ENCODE measurements at places on chromosomes 1 and 21.

- DNase-seq = no peak
Observed at GRCh38 chr1:159067699-159068621, 8.6 kb downstream of the AIM2 start.

GRCh38 chr1:181985936-181986906 lies 75.3 kb downstream of the ZNF648 start:
- DNase-seq = no peak

DNA sequence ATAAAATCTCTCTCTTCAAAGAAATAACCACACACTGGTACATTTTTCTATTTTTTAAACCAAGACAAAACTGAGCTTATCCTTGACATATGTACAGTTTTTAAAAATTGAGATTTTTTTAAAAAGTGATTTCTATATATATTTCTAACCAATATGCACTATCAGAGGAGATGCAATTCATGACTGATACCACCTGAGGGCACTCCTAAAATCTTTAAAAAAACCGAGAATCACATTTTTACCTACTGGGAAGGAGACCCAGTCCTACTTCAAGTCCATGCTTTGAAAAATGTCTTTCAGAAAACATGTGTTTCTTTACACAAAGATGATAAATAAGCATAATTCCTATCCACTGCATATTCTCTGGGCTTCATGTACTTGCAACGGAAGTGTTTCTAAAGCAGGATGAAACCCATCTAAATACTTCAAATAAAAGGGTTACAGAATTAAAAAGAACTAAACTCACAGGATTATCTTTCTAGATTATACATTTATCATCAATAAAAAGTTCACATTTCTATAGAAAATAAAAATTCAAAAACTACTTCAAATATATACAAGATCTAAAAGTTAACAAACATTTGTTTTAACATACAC lies 98.6 kb downstream of the ENAH start:
- no peak for DNase-seq

GRCh38 chr1:182574156-182574555 lies 14.9 kb downstream of the RNASEL start:
- DNase-seq = no peak

DNA sequence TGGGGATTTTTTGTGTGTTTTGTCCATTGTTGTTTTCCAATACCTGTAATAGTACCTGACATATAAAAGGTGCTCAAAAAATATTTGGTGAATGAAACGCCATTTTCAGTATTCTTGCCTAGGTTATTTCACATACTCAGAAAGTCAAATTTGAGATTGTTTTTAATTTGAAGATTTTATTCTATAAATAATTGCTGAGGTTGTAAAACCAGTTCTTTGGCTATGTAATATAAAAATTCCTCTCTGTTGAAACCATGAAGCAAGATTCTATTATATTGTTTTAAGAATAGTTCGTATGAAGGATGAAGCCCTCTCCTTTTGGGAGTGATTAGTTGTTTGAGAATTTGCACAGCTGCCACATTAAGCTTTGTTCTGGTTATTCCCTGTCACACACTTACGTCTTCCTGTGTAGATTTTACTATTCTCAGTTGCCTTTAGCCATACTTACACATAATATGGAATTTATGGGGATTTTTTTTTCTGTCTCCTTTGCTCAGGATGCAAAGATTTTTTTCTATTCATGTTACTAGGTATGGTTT lies 60.2 kb upstream of the MPC2 start:
- DNase-seq = no peak

DNA sequence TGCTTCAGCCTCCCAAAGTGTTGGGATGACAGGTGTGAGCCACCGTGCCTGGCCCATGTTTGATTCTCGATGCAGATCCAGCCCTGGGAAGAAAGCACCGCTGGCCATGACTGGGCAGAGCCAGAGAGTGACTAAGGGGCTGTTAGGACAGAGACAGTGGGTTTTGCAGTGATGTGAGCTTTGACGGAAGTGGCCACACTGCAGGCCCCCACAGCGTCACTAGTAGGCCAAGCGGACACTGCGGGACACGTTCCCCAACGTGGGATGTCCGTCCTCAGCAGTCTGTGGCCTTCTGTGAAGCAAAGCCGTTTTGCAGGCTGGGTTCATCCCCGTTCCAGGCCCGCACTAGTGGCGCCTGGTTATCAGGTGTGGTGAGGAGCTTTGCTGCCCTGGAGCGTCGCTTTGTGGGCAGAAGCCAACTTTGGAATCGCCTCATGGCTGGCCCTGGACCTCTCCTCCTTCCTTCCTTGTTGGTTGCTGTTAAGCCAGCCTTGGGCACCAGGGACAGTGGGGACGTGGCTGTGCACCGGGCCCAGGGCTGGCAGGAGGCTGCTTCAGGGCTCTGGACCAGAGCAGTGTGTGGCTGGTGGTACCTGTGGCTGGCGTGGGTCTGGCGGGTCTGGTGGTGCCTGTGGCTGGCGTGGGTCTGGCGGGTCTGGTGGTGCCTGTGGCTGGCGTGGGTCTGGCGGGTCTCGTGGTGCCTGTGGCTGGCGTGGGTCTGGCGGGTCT lies 41.2 kb downstream of the SKI start:
- no peak for DNase-seq

DNA sequence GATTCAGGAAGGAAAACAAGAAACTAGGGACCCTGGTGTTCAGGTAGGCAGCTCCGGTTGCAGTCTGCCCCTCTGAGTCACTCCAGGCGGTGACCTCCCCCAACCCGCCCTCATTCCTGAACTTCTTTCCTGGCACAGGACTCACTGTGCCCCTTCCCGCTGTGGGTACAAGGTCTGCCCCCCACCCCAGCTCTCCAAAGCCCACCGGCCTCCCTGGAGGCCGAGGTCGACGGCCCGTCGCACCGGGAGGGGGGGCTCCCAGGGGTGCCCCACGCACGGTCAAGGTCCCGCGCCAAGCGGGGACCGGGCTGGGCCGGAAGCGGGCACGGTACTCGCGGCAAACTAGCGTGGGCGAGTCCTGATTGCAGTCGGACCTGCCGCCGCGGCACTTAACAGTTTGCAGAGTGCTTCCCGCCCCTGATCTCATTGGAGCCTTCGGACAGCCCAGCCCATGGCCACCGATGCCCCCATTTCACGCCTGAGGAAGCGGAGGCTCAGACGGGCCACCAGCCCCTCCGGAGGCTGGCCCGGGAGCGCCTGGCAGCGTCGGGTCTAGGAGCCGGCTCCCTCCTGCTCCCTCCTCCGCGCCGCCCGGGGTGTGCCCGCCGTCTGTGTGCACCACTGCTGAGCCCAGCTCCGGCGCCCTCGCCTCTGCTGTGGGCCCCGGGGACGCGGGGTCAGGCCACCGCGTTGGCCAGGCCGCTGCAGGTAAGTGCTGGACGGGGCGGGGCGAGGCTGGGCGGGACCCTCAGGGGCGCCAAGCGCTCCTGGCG lies at the start of gene GJB3:
TSS of gene GJB3 (plus strand) at position 144 of the 773 bp plus-strand sequence. CDS start 3,549 bp downstream, outside the sequence.
- DNase-seq = no peak

GRCh38 chr1:115907092-115907491 lies 66.2 kb upstream of the NHLH2 start:
- DNase-seq = no peak

DNA sequence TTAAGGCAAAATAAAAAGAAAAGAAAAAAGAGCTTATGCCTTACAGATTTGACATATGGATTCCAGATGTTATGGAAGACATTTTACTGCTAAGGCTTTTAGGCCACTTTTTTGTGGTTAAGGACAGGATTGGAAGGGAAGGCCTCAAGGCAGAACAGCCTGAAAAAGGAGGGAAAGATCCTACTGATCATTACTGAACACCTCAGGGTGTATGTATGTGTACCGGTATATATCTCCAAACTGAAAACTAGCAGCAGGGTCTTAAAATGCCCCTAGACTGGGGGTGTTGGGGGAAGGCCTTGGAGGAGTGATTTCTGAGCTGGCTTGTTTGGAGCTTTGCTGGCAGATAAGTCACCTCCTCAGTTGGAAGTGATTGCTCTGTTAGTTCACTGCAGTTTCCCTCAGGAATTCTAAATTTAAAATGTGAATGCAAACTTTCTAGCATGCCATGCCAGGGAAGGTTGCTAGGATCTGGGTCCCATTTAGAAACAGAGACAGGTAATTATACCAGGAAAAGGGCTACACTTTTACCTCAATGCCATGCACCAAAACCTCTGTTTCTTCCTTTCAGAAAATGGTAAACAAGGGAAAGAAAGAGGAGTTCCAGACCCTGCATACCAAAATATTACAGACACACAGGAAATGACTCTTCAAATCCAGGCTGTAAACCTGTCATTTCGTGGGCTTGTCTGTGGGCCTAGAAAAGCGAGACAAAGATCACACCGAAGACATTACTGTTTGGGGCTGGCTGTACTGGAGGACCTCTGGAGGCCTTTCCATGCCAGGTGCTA lies 15.0 kb downstream of the C1orf52 start:
- DNase-seq = no peak

DNA sequence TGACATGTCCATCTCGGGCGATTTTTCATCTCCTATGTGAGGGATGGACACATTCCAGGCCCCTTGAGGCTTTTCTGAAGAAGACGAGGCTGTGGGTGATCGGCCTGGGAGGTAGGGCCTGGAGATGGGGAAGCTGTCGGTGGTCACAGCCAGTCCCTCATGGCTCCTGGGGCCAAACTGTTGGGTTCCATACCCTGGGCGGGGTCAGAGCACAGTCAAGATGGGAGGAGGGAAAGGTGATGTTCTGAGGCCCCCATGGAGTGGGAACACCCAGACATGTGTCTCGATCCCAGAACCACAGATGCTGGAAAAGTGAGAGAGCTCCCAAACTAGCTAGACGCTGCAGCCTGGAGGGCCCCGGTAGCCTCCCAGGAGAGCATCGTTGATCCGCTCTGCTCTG lies 157.5 kb upstream of the C1orf174 start:
- DNase-seq = no peak

DNA sequence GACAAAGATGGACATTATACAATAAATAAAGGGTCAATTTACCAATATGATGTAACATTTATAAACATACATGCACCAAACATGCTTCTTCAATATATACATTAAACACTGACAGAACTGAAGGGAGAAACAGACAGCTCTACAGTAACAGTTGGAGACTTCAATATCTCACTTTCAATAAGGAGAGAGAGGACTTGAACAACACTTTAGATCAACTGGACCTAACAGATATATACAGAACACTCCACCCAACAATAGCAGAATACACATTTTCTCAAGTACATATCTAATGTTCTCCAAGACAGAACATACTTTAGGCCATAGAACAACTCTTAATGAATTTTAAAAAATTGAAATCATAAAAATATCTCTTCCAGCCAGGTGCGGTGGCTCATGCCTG lies 50.6 kb upstream of the TTC39A start:
- DNase-seq = no peak

GRCh38 chr1:38579056-38579455 lies 280.5 kb downstream of the RRAGC start:
- DNase-seq = no peak

GRCh38 chr1:218546314-218546713 lies 201.2 kb downstream of the TGFB2 start:
- DNase-seq = no peak

DNA sequence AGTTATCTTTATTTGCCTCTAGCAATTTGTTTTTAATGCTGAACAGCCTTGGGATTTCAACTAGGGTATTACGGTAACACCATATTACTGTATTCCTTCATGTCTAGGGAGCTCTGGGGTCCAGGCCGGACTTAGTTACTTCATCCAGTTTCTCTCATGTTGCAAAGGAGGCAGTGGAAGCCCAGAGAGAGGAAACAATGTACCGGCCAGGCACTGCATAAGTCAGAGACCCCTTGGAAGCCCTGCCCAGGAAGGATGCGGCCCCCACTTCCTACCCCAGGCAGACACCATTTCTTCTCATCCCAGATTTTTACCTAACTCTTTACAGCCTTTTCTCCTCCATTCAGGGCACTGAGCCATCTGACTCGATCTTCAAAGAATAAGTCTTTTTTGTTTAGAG lies 32.5 kb downstream of the TRABD2B start:
- no peak for DNase-seq
